ENCODE measurements at places on chromosomes 11 and 22.

GRCh38 chr11:1041936-1042608 is 5.6 kb upstream of the MUC6 start:
- DNase-seq = no peak

DNA sequence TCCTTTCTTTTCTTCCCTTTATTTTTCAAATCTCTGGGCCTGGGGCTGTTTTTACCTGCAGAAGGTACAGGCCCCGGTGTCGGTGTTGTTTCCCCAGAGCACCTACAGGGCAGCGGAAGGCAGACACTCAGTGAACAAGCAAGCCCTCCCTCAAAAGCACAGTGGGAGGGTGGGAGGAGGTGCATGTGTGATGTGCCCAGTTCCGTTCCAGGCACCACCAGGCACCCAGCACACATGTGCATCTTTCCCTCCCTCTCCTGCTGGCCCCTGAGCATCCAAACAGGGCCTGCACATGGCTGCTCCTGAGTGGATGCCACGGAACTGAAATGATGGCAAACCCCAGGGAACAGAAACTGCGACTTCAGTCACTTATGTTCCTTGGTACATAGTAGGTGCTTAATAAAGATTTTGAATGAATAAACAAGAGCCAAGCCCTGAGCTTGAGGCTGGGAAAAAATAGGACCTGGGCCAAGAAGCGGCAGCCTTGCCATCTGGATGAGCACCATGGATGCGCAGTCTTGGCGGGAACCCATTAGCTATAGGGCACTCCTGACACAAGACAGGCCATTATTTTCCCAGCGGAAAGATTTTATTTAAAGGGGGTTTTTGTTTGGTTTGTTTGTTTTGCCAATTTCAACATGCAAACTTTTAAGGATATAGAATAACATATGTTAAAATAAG is 47.8 kb downstream of the ARRB1 start:
- DNase-seq = no peak

GRCh38 chr11:67494371-67495233 is 10.6 kb downstream of the PITPNM1 start:
- DNase-seq = no peak

GRCh38 chr11:122398167-122398566 is 257.4 kb upstream of the UBASH3B start:
- peak; percentile 32 for DNase-seq

- no peak for DNase-seq
Observed at GRCh38 chr22:43238526-43239006, 51.6 kb upstream of the TTLL12 start.

GRCh38 chr22:36369922-36370791 is 17.6 kb downstream of the MYH9 start:
- DNase-seq = peak; percentile 62

DNA sequence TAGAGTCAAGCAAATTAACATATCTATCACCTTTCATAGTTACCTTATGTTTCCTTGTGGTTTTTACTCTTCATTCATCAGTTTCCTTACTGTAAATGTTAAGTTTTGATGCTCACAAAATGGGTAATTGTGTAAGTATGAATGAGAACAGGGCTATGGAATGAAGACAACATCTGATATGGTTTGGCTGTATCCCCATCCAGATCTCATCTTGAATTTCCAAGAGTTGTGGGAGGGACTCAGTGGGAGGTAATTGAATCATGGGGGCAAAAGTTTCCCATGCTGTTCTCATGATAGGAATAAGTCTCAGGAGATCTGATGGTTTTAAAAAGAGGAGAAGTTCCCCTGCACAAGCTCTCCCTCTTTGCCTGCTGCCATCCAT is 107.6 kb downstream of the CCDC34 start:
- DNase-seq = peak; percentile 87

- no peak for DNase-seq
Observed at GRCh38 chr11:76212086-76213035, 6.1 kb upstream of the WNT11 start.

- no peak for DNase-seq
Observed at GRCh38 chr11:16912692-16913111, 101.5 kb downstream of the PLEKHA7 start.

Data from adipocyte (in vitro differentiated cells).